ENCODE measurements at places on chromosomes 1 and 21.

DNA sequence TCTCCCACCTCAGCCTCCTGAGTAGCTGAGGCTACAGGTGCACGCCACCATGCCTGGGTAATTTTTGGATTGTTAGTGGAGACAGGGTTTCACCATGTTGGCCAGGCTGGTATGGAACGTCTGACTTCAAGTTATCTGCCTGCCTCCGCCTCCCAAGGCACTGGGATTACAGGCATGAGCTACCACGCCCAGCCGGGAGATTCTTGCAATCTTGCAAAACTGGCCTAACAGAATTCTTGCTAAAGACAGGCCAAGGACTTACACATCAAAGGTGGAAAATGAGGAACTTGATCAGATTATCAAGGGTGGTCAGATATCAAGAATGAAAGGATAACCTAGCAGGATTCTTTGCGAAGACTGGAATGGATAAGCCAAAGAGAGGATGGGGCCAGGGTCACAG, 98.3 kb upstream of the TIAM1 start:
- DNase-seq: no peak

GRCh38 chr1:156608036-156608674, 6.9 kb upstream of the GPATCH4 start:
- no peak for DNase-seq

DNA sequence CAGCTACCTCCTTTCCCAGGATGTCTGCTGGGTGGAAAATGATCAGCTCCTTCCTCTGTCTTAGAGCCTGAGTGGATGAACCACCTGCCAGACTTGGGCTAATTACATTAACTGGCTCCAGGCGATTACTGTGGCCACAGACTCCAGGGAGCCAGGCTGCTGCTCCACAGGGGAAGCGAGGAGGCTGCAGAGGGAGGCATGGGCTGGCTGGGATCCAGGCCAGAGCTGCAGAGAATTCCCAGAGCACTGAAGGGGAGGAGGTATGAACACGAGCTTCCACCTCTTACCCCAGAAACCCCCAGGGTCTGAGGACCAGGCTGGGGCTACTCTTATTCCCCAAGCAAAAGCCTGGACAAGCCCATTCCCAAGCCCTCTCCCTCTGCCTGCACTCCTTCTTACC, 136.0 kb upstream of the KLHDC7A start:
- no peak for DNase-seq

- DNase-seq: no peak
Observed at GRCh38 chr1:236785477-236785876, 9.6 kb upstream of the MTR start.

DNA sequence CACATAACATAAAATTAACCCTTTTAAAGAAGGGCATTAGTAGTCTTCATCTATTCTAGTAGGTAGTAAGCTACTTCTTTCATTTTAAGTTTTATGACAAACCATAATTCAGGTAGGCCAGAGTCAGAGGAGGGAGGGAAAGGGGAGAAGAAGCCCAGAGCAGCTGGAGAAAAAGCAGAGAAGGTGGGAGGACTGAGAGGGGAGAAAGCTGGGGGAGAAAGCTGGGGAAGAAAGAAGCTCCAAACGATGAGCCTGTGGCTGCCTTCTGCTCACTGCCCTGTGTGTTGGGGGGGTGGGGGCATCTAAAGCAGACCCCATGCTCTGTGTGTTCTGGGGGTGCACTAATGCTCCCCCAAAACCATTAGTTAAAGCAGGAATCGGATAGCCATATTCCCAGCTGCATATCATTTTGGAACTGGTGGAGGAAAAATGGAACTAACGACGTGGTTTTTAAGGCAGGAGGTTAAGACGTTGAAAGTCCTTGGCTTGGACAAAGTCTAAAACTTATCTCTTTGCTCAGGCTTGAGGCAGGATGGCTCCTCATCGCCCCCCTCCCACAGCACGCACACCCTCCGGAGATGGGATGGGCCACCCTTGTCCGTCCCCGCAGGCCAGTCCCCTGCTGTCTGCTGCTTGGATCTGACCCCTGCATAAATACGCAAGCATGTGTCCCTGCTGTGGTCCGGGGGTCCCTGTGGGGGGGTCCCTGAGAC, 184.2 kb downstream of the DYRK1A start:
- no peak for DNase-seq

- no peak for DNase-seq
Observed at GRCh38 chr1:30321996-30322858, 401.2 kb downstream of the MATN1 start.

DNA sequence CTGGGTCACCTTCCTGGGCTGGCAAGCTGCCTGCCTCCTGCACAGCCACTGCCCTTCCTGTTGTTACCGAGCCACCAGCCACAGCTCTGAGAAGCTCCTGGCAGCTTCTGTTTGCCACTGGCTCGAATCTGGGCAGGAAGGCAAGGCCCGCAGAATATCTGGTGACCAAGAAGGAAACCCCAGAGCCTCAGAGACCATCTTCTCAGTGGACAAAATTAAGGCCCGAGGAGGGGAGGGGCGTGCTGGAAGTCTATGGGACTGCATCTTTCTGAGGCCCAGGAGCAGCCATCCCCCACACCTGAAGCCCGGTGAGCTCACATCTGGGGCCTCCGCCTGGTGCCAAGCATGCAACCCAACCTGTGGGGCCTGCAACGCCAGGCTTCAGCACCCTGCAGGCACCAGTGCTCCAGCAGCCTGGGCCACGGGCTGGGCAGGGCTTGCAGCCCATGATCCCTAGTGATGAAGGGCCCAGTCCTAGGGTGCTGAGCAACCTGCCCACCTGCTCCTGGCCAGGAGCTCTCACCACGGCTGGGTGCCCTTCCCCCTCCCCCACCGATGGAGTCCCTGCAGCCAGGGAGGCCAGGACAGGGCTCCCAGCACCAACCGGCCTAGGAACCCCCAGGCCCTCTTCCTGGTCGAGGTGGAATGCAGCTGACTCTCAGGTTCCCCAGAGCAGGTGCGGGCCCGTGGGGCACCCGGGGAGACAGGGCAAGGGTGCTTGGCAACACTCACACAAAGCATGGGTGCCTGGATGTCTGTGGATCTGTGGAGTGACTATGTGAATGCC, 879 bp downstream of the CPTP start:
- no peak for DNase-seq

GRCh38 chr1:11078631-11079030, 18.8 kb upstream of the SRM start:
- DNase-seq: no peak

- DNase-seq: no peak
Observed at GRCh38 chr21:42587036-42587435, 66.4 kb upstream of the PDE9A start.

- no peak for DNase-seq
Observed at GRCh38 chr1:17791055-17791390, 35.9 kb downstream of the ACTL8 start.

DNA sequence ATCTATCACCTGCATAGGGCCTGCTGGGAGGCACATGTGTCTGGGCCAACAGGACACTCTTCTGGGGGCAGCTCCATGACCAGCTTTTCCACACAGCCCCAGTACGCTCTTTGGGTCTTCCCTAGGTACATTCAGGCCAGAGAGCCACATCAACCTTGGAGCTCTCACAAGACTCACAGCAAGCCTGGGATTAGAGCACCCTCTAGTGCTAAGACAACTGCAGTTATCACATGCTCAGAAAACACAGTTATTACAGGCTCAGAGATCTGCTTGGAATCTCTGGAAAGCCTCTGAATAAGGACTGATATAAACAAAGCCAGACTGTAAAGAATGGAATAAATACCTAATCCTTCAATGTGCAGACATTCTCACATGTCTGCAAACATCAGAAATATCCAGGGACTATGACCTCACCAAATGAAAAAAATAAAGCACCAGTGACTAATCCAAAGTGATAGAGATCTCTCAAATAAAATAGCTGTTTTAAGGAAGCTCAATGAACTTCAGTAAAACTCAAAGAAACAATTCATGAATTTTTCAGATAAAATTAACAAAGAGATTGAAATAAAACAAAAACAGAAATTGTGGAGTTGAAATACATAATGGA, 563.9 kb upstream of the NR5A2 start:
- DNase-seq: no peak

DNA sequence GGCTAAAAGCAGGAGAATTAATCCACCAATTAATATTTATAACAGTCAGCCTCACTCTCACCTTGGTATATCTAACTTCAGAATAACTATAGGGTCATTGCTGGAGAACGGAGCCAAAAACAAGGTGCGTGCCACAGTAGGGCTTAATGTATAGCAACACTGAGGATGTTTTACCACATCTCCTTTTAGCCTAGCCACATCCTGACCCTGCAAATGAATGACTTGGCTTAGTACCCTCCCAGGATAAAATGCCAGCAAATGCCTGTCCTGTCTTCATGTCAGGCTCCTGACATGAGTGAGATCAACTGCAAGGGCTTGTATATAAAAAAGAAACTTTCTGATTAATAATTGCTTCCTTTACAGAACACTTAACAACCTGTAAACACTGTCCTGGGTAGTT, 2.7 kb upstream of the CDC42BPA start:
- no peak for DNase-seq

DNA sequence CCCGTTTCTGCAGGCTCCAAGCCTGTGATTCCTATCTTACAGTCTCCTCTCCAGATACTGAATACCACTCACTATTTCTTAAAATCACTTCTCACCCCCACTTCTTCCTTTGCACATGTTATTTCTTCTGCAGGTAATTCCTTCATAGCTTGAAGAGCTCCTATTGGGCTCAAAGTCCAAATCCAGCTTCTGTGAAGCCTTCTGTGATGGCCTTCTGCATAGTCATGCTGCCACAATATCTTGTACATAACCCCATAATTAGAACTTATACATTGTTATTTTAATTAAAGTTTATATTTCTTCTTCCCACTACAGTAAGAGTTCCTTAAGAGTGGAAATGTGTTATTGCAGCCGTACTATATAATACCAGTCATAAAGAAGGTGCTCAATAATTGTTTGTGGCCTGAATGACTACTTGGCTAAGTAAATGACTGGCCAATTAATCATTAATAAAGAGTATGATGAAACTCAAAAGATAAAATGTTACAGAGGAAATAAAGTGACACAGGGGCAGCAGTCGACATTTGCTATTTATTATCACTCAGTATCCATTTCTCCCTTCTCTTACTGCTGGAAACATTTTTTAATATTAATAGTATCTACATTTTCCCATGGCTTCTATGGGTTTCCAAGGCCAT, 886.6 kb downstream of the TTLL7 start:
- DNase-seq: no peak
